PC-3 (cell line): ENCODE measurements at places on chromosomes 2 and 18. TPM values are rescaled to one million over a fixed set of nuclear protein-coding genes. Genes with fewer than 3 reads are reported as not detected.
A peak's percentile ranks its signal among the peaks of the same experiment; 100 is the strongest.

Gene TXNL1
- 70.0 and 75.8 TPM in 2 replicates for total RNA-seq

Gene M1AP
- total RNA-seq, result not detected in 2 replicates

Gene ASIC4
- 0.11 TPM in 1 of 2 replicates, not detected in the other for total RNA-seq

Gene FAM237A
- not detected in 2 replicates for total RNA-seq

Gene PLB1
- total RNA-seq, result 0.40 and 1.3 TPM in 2 replicates

Gene SIGLEC15
- 2.0 and 4.8 TPM in 2 replicates for total RNA-seq

Gene PTMA
- 1,625 and 2,032 TPM in 2 replicates for total RNA-seq

Gene IL36A
- not detected in 2 replicates for total RNA-seq

DNA sequence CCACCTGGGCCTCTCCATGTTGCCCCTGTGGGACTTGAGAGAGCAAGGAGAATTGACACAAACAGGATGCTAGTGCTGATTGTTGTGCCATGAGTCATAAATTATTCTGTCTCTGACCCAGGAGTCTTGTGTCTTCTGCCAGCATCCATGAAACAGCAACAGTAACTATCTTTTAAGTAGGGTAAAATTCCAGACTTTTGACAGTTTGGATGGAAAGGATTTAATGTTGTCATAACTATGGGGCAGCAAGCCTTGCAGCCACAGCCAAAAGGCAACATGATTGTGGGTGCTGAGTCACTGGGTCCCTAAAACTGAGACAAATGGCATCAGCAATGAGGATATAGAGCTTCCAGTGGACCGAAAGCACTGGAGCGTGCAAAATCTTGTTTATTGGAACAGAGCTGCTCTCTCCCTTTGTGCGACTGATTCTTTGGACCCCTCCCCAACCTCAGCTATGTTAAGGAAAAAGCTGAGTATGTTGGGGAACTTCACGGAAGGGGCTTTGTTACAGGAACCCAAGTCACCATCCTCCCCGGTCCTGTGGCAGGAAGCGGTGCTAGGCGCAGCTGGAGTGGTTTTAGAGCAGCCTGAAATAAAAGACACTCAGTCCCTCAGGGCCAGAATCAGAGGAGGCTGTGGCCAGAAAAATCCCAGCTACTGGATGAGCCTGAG, 9.6 kb upstream of the ITPRIPL1 start:
- DNase-seq, result peak; percentile 28

- DNase-seq, result no peak
These were observed 75.2 kb upstream of the RNU4ATAC start for GRCh38 chr2:121455446-121455845.

DNA sequence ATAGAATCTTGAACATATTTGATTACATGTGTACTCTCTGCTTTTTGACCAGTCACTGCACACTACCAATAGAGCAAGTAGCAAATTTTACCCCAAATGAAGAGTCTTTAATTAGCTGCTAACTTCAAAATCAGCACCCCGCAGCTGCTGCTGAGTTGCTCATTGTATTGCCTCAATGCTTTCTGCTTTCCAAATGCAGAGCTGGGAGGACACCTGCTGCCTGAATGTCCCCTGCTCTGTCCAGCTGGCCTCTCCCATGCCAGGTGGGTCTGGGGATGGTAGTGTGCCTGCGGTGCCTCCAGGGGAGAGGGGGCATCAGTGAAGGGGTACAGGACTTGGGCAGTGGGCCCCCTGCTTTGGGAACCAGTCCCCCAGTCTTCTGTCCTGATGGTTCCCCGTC, 184.8 kb downstream of the PRKCE start:
- DNase-seq, result no peak

DNA sequence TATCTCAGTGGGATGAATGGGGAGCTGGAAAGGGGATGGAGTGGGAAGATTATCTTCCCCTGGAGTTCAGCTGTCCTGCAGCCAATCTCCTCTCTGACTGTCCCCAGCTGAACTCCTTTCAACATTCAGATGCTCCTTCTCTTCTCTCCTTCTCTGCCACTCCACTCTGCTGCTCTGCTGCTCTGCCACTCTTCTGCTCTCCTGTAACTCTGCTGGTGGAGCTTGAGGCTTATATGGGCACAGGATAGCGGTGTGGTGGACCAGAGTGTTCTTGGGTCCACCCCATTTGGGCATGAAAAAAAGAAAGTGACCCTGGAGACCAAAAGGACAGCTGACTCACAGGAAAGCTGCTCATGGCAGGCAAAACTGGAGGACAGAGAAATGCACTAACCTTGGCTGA, 26.6 kb downstream of the FAHD2B start:
- DNase-seq, result no peak

DNA sequence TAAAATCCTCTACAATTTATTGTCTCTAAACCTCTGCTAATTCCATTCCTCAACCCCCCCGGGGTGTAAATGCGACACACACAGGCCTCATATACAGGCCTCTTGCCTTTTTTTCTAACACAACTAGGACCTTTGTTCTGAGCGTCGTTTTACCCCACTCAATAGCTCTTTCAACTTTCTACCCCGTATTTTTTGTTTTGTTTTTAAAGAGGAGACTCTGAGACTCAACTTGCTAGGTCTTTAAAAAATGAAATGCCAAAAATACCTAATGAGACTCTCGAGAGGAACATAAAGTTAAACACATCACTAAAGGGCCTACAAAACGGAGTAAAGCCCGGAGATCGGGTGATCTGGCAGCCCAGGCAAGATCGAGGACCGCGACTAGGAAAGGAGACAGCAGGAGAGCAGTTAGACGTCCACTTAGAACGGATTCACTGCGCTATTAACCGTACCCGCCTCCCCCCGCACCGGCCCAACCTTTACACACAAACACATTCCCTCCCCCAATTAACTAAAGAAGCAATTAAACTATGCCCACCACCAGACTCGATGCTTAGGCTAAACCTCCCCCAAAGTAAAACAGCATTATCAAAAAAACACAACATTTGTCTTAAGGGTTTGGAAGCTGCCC, 1.7 kb downstream of the TRIP12 start:
- no peak for DNase-seq

GRCh38 chr18:23223641-23224040, 88.4 kb downstream of the CABLES1 start:
- no peak for DNase-seq

- no peak for DNase-seq
These were observed 163.5 kb downstream of the MTCL1 start for GRCh38 chr18:8868779-8869415.

GRCh38 chr18:48835745-48836170, 115.0 kb downstream of the SMAD7 start:
- no peak for DNase-seq

GRCh38 chr2:147644491-147644890, 200.3 kb upstream of the ACVR2A start:
- no peak for DNase-seq

DNA sequence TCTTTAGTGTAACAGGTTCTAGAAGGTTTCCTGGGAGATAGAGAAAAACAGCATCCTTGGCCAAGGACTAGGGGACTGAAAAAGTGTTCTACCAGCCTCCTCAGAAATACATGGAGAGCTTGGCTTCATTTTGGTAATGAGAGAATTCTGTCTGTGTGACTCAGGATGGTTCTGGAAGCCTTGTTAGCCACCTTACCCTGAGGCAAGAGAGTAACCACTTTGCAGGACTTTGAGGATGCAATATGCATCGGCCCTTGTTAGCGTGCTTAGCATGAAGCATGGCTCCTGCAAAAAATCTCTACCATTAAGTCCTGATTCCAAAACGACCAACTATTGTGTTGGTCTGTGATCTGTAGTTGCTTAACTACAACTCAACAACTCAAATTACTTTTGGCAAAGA, 79.8 kb downstream of the C1QL2 start:
- DNase-seq, result no peak

GRCh38 chr2:17959356-17959755, 80.9 kb downstream of the KCNS3 start:
- no peak for DNase-seq

DNA sequence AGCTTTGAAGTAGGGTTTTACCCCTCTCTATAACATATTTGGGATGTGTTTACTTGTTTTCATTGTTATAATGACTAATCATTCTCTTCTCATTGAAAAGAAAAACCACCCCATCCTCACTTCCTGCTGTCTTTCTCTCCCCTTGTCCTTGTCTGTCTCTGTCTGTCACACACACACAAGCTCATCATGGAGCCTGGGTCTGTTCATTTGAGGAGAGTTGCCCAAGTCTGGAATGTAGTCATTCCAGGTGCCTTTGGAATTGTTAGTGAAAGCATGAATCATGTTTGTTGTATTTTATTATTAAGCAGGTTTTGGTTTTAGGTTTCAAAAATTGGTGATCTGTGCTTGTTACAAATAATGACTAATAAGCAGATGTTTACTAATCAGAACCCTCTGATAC, 133.5 kb upstream of the IL1R2 start:
- peak; percentile 91 for DNase-seq

DNA sequence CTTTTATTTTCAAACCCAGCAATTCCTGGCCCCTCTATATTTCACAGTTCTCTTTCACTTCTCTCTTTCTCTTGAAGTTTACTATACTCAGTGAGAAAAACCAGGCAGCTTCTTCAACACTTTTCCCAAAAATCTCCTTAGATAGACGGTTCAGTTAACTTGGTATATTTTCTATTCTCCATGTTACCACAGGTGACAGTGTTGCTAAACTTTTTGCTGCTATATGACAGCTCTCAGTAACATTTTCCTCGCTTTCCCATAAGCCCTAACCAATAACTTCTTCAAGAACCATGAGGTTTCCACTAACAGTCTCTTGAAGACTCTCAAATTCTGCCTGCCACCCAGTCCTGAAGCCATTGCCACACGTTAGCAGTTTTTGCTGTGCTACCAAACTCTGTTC, 45.8 kb downstream of the CYBRD1 start:
- DNase-seq, result peak; percentile 17

DNA sequence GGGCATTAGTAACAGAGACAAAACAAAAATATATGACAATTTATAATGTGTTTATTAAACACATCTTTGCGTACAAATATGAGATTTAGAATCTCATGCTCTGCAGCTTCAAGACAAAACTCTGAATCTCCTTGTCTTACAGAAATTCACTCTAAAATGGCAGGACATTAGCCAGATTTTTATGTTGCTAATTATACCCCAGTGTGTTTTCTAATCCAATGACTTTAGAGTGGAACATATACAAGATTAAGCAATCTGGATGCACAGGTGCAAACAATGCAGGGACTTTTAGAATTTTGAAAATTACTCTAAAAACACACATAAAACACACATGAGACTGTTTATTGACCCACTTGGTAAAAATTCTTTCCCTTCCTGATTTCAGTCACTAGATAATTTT, 85.9 kb downstream of the CALCRL start:
- no peak for DNase-seq

GRCh38 chr18:75206452-75207309, 2.3 kb downstream of the PTGR3 start:
- no peak for DNase-seq

DNA sequence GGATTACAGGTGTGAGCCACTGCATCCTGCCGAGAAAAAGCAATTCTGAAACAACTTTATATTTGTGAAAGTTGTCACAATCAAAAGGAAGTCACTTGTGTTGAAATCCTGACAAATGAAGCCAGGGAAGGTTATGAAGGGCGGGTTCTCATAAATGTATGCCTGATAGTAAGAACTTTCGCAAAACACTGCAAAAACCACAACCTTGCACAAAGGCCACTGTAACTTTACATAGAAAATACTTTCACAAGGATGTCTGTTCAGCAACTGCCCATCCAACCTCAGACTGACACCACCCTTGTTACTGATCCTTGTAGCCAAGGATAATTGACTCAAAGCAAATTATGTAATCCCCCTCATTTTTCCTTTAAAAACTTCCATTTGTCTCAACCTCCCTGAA, 90.6 kb downstream of the SLC4A3 start:
- DNase-seq, result no peak

DNA sequence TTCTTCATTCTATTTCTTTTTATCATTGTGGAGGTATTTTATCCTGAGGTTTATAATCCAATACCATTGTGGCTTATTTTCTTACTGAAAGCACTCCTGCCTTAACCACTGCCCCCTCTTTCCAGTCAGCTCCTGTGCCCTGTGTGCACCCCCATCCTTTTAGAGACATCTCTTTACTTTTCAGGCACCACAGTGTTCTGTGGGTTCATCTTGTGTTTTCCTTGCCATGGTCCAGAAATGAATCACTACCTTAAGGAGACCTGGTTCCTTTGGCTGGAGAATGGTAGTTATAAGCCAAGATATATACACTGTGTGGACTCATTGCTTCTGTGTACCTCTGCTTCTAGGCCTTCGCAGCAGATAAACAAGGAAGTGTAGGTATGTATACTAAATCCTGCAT, 278.3 kb downstream of the PTGR3 start:
- DNase-seq, result no peak

- peak; percentile 45 for DNase-seq
These were observed 292.1 kb downstream of the RDH14 start for GRCh38 chr2:18268400-18268799.

- peak; percentile 75 for DNase-seq
These were observed 34.8 kb upstream of the CCDC102B start for GRCh38 chr18:68763083-68763482.

GRCh38 chr18:40930211-40930882, 1024.7 kb upstream of the PIK3C3 start:
- DNase-seq, result no peak

- no peak for DNase-seq
These were observed 366.3 kb upstream of the TFPI start for GRCh38 chr2:187920511-187920910.

GRCh38 chr2:131055169-131056065, 37.8 kb downstream of the FAM168B start:
- no peak for DNase-seq

- DNase-seq, result no peak
These were observed 206.2 kb upstream of the COPS8 start for GRCh38 chr2:236879416-236879963.

DNA sequence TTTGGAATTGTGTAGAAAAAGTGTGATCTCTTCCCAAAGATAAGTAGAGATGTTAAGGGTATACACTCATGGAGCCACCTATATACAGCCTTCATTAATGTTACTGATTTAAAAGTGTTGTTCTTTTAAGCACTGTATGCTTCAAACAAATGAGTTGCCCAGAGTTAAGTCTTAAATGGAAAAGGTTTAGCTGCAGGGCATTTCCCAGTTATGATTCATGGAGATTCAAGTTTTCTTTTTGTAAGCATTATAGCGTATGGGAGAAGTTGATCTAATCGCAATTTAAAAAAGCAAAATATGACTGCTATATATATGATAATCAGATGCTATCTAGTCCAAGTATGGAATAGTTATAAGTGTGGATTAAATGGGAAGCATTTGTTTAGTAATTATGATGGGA, 4.8 kb downstream of the PDK1 start:
- DNase-seq, result peak; percentile 13

DNA sequence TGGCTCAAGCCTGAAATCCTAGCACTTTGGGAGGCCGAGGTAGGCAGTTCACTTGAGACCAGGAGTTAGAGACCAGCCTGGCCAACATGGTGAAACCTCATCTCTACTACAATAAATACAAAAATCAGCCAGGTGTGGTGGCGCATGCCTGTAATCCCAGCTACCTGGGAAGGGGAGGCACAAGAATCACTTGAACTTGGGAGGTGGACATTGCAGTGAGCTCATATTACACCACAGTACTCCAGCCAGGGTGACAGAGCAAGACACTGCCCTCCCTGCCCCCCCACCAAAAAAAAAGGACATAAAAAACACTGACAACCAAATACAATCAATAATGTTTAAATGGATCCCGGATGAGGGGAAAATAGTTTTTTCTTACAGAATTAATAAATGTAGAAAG, 7.8 kb downstream of the TIA1 start:
- no peak for DNase-seq
